ENCODE measurements at places on chromosomes 2 and 18. TPM values are rescaled to one million over a fixed set of nuclear protein-coding genes. Genes with fewer than 3 reads are reported as not detected.
A peak's percentile ranks its signal among the peaks of the same experiment; 100 is the strongest.

DNA sequence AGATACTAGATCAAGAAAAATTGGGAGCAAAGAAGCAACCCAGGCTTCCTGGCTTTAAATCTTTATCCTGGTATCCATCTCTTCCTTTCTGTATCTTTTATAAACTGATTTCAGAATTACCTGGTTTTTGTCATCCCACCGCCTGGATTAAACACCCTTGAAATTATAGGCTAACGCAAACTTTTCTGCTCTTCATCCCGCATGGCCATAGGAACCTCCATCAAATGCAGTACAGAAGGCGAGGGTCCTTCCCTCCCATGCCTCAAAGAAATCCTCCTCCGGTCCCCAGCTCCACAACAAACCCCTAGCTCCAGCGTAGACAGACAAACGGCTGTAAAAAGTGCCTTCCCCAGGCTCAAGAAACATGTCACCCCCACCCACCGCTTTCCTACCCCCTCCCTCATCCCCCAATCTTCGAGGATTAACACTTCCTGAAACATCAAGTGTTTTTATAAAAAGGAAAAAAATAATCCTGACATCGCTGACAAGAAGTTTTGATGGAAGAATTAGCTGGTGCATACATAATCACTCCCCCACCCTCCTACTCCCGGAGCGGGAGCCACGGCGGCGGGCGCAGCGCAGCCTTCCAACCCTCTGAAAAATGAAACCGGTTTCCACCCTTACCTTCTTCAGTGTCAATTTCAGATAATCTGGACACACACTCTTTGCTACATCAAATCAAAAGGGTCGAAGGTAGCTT lies 7.6 kb downstream of the DLX1 start:
- peaks cover 100% of the 10 kb centered on the region for H3K27me3 ChIP-seq
- H3K27ac ChIP-seq: no peak overlapping the region
- H3K4me1 ChIP-seq: peaks cover 23% of the 10 kb centered on the region
- H3K4me3 ChIP-seq: no peak overlapping the region
- no peak for DNase-seq

- peaks cover 16% of the 10 kb centered on the region for H3K4me1 ChIP-seq
- H3K27ac ChIP-seq: peak overlapping the region; percentile 96
- DNase-seq: no peak
- no peak overlapping the region for H3K4me3 ChIP-seq
- no peaks in the 10 kb centered on the region for H3K36me3 ChIP-seq
Observed at GRCh38 chr2:237888389-237888788, 29.0 kb downstream of the RAMP1 start.

- no peaks in the 10 kb centered on the region for H3K36me3 ChIP-seq
- H3K4me3 ChIP-seq: no peak overlapping the region
- no peaks in the 10 kb centered on the region for H3K4me1 ChIP-seq
- H3K27me3 ChIP-seq: no peaks in the 10 kb centered on the region
- DNase-seq: no peak
Observed at GRCh38 chr2:178159966-178160365, 34.3 kb upstream of the OSBPL6 start.

DCDC2C gene
- not detected for total RNA-seq

DNA sequence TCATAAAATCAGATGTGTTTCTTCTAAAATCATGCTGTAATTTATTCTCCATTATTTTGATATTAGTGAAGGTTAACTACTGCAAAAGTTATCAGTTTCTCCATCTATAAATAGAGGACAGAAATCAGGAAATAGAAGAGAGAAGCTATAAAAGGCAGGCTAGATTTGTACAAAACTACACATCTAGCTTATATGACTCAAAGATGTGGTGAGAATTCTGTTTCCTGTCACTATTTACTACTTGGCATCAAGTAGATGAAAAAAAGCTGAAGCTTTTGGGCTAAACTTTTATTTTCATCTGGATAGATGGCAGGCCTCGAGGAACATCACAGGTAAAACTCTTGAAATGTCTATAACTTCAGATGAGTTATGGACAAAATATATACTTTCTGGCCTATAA lies 49.8 kb upstream of the NAB1 start:
- no peaks in the 10 kb centered on the region for H3K4me1 ChIP-seq
- no peak overlapping the region for H3K4me3 ChIP-seq
- no peaks in the 10 kb centered on the region for H3K27me3 ChIP-seq

MEP1B gene
- not detected for total RNA-seq

DNA sequence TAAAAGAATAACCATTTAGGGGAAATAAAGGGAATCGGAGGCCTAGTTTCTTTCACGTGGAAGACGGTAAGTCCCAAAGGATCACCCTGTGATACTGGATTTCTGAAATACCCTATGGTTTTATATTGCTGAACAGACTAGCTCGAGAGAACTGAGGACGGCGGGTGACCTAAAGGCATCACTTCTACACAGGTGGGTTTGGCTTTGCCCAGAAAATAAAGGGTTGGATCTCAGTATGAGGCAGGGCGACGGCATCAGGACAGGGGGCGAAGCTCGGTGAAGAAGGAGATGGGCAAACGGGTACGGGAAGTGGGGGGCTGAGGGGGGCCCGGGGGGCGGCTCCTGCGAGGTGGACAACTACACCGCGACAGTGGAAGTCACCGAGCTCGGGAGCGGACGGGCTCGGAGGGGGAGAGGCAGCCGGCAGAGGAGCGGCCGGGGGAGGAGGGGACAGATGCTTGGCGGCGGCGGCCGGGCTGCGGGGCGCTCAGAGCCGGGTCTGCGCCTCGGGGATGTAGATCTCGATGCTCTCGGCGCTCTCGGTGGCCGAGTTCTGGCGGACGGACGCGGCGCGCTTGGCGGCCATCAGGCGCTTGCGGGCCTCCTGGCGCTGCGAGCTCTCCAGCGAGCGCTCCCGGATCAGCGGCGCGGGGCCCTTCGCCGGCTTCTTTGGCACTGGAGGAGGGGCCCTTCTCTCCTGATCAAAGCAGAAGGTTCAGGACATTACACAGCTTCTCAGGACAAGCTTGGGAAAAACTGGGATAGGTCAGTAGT lies 48.9 kb downstream of the TGIF1 start:
- H3K27ac ChIP-seq: no peak overlapping the region
- peak overlapping the region; percentile 44 for H3K4me3 ChIP-seq
- H3K36me3 ChIP-seq: no peaks in the 10 kb centered on the region

GRCh38 chr18:62766266-62766665 lies 50.9 kb downstream of the PHLPP1 start:
- H3K36me3 ChIP-seq: no peaks in the 10 kb centered on the region
- no peak overlapping the region for H3K4me3 ChIP-seq
- H3K27ac ChIP-seq: no peak overlapping the region

GRCh38 chr2:231709636-231709980 lies 1.3 kb downstream of the PTMA start:
- peaks cover 33% of the 10 kb centered on the region for H3K4me1 ChIP-seq
- no peaks in the 10 kb centered on the region for H3K27me3 ChIP-seq
- H3K36me3 ChIP-seq: no peaks in the 10 kb centered on the region
- peak overlapping the region; percentile 100 for H3K27ac ChIP-seq
- H3K4me3 ChIP-seq: peak overlapping the region; percentile 72
- DNase-seq: peak; percentile 72

CTLA4 gene
- not detected for total RNA-seq

SOWAHC gene
- total RNA-seq: 0.75 TPM

DNA sequence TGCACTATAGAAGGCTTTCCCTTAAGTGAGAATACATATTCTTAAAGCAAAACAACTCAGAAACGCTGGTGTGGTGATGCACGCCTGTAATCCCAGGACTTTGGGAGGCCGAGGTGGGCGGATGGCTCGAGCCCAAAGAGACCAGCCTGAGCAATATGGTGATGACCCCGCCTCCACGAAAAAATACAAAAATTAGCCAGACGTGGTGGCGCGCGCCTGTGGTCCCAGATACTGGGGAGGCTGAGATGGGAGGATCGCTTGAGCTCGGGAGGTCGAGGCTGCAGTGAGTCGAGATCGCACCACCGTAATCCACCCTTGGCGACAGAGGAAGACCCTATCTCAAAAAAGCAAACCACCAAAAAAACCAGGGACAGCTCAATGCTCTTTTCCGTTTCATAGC lies 750 bp upstream of the CCDC150 start:
- peaks cover 7% of the 10 kb centered on the region for H3K4me1 ChIP-seq
- no peak for DNase-seq
- no peaks in the 10 kb centered on the region for H3K36me3 ChIP-seq

KCNIP3 gene
- 2.9 TPM for total RNA-seq

GRCh38 chr18:32478317-32478716 lies 7.6 kb upstream of the GAREM1 start:
- H3K27ac ChIP-seq: no peak overlapping the region
- DNase-seq: no peak
- H3K4me3 ChIP-seq: no peak overlapping the region

DNA sequence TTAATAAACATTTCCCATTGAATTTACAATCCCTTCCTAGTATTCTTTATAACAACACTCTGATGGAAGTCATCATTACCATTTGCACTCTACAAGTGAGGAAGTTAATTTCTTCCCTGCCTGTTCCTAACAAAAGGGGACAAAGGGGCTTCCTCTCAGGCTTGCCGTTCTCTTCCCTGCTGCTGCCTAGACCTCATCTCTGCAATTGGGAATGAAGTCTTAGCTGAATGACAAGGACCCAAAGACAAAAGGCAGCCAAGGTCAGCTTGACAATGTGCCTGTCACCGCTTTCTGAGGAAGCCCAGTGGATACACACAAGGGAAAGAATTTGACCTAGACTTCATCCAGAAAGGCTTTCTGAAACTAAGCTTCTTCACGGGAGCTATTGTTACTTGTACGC lies 416.4 kb downstream of the CMPK2 start:
- H3K4me3 ChIP-seq: no peak overlapping the region
- no peaks in the 10 kb centered on the region for H3K4me1 ChIP-seq
- no peaks in the 10 kb centered on the region for H3K36me3 ChIP-seq

ATP6V1C2 gene
- total RNA-seq: not detected

EPHA4 gene
- 17.5 TPM for total RNA-seq

DNA sequence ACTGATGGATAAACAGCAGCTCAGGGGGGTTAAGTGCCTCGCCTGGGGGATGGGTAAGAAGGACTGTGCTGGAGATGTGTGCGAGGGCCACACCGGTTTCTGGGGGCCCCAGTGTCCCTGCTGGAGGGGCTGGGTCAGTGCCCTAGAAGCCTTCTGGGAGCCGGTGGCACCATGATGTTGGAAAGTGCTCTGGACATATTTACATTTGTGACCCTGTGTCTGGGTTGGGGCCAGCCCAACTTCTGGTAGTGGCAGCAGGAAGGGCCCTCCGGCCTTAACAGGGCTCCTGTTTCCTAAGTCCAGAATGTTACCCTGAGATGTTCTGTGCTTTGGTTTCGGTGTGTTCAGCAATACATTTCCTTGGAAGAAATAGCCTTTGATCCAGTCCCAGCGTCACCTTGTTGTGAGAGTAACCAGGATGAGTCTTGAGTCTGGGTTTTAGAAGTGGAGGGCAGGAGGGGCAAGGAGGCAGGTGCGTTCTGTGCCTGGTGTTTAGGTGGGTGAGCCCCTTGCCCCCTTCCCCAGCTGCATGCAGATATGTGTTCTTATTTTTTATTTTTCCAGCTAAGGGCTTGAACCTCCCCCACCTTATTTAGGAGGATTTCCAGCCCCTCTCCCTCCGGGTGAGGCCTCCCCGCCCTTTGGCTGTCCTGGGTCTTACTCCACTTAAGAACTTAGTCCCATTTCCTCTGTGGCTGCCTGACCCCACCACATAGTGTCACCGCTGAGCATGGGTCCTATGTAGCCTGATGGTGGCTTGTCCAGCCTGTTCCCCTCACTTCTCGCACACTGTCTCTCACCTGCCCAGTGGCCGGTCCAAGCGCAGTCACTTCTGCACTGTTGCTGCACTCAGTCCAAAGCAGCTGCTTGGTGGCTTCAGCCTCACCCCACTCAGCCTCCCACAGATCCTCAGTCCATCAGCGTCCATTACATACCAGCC lies 132.7 kb upstream of the HS6ST1 start:
- H3K36me3 ChIP-seq: no peaks in the 10 kb centered on the region
- no peak for DNase-seq
- H3K4me3 ChIP-seq: no peak overlapping the region
- H3K4me1 ChIP-seq: no peaks in the 10 kb centered on the region

- H3K4me3 ChIP-seq: no peak within 1 kb of the TSS
- peaks cover 3% of the 10 kb centered on the region for H3K27me3 ChIP-seq
- H3K4me1 ChIP-seq: no peaks in the 10 kb centered on the region
Observed at GRCh38 chr2:196809260-196809659, at the start of gene C2orf66. Gene C2orf66, minus strand, starts transcription at chr2:196809355. Its CDS starts 19 bp downstream, at chr2:196809336.

GRCh38 chr2:126979039-126980003 lies 80.6 kb downstream of the TEX51 start:
- H3K27me3 ChIP-seq: no peaks in the 10 kb centered on the region
- no peaks in the 10 kb centered on the region for H3K4me1 ChIP-seq
- H3K4me3 ChIP-seq: no peak overlapping the region
- no peaks in the 10 kb centered on the region for H3K36me3 ChIP-seq
- H3K27ac ChIP-seq: no peak overlapping the region

GRCh38 chr2:216074794-216075193 lies 6.8 kb downstream of the PECR start:
- H3K27me3 ChIP-seq: no peaks in the 10 kb centered on the region
- H3K36me3 ChIP-seq: no peaks in the 10 kb centered on the region
- no peaks in the 10 kb centered on the region for H3K4me1 ChIP-seq
- no peak for DNase-seq

- H3K4me3 ChIP-seq: no peak overlapping the region
- H3K4me1 ChIP-seq: no peaks in the 10 kb centered on the region
- H3K27ac ChIP-seq: no peak overlapping the region
- no peak for DNase-seq
Observed at GRCh38 chr2:41160439-41160838, 708.5 kb upstream of the SLC8A1 start.

GRCh38 chr2:173583196-173583595 lies 228.5 kb downstream of the CDCA7 start:
- no peaks in the 10 kb centered on the region for H3K27me3 ChIP-seq
- H3K4me3 ChIP-seq: no peak overlapping the region
- H3K36me3 ChIP-seq: no peaks in the 10 kb centered on the region
- DNase-seq: no peak

- H3K36me3 ChIP-seq: no peaks in the 10 kb centered on the region
- no peak for DNase-seq
- no peak overlapping the region for H3K4me3 ChIP-seq
Observed at GRCh38 chr2:59183070-59183469, 941.9 kb upstream of the FANCL start.

- no peaks in the 10 kb centered on the region for H3K4me1 ChIP-seq
- no peak overlapping the region for H3K27ac ChIP-seq
- H3K4me3 ChIP-seq: no peak overlapping the region
- no peak for DNase-seq
- no peaks in the 10 kb centered on the region for H3K36me3 ChIP-seq
- H3K27me3 ChIP-seq: no peaks in the 10 kb centered on the region
Observed at GRCh38 chr2:9174771-9175437, 31.7 kb upstream of the ASAP2 start.

DNA sequence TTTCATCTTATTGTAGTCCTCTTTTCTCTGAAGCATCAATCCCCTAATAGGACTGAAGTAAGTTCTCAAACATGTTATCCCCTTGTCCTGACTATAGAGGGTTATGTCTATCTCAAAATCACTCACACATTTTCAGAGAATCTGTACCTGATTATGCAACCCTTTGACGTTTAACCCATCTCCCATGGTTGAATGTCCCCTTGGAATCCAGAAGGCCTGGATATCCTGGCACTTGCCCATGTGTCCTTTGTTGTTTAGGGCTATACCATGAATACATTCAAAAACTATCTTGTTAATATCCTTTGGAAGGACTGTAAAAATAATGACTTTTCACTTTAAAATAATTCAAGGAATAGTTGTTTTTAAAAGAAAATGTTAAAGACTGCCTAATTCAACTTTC lies 66.3 kb upstream of the PSMD14 start:
- no peaks in the 10 kb centered on the region for H3K36me3 ChIP-seq
- no peak overlapping the region for H3K27ac ChIP-seq
- no peak for DNase-seq
- peaks cover 9% of the 10 kb centered on the region for H3K4me1 ChIP-seq
- H3K4me3 ChIP-seq: no peak overlapping the region
- H3K27me3 ChIP-seq: no peaks in the 10 kb centered on the region

- DNase-seq: no peak
- H3K27ac ChIP-seq: no peak overlapping the region
- H3K36me3 ChIP-seq: no peaks in the 10 kb centered on the region
- peaks cover 29% of the 10 kb centered on the region for H3K27me3 ChIP-seq
- H3K4me3 ChIP-seq: no peak overlapping the region
Observed at GRCh38 chr2:10915236-10915635, 3.5 kb downstream of the KCNF1 start.

SERPINB4 gene
- 0.13 TPM for total RNA-seq

Measured in gastrocnemius medialis (tissue), 4 donors.